ENCODE measurements at places on chromosomes 12 and 14.

- no peaks in the 10 kb centered on the region for H3K4me1 ChIP-seq
- no peaks in the 10 kb centered on the region for H3K27me3 ChIP-seq
- DNase-seq: peak; percentile 86
- H3K27ac ChIP-seq: peak overlapping the region; percentile 71
Observed at GRCh38 chr14:105090493-105091053, 25.3 kb upstream of the GPR132 start.

DNA sequence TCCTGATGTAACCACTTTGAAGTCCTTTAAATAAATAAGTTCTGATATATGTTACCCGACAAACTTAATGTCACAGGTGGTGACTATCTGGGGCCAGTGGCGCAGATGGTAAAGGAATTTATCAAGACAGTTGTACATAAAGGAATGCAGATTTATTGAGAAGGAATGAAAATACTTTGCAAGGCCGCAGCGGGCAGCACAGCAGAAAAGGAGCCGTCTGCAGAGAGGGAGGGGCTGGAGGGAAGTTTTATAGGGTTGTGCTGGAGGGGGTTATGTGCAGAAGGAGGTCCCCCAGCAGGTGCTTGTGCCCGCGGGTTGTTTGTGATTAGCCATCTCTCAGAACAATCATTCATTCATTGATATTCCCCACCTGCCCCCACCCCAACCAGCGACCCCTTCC, 17.4 kb downstream of the GPRC5D start:
- H3K27ac ChIP-seq: no peak overlapping the region
- no peaks in the 10 kb centered on the region for H3K27me3 ChIP-seq
- no peaks in the 10 kb centered on the region for H3K36me3 ChIP-seq
- peak; percentile 47 for DNase-seq
- H3K4me1 ChIP-seq: no peaks in the 10 kb centered on the region

GRCh38 chr12:57845478-57846284, 848 bp downstream of the CTDSP2 start:
- H3K36me3 ChIP-seq: no peaks in the 10 kb centered on the region
- H3K4me3 ChIP-seq: peak overlapping the region; percentile 96
- DNase-seq: peak; percentile 85
- H3K27ac ChIP-seq: peak overlapping the region; percentile 99

DNA sequence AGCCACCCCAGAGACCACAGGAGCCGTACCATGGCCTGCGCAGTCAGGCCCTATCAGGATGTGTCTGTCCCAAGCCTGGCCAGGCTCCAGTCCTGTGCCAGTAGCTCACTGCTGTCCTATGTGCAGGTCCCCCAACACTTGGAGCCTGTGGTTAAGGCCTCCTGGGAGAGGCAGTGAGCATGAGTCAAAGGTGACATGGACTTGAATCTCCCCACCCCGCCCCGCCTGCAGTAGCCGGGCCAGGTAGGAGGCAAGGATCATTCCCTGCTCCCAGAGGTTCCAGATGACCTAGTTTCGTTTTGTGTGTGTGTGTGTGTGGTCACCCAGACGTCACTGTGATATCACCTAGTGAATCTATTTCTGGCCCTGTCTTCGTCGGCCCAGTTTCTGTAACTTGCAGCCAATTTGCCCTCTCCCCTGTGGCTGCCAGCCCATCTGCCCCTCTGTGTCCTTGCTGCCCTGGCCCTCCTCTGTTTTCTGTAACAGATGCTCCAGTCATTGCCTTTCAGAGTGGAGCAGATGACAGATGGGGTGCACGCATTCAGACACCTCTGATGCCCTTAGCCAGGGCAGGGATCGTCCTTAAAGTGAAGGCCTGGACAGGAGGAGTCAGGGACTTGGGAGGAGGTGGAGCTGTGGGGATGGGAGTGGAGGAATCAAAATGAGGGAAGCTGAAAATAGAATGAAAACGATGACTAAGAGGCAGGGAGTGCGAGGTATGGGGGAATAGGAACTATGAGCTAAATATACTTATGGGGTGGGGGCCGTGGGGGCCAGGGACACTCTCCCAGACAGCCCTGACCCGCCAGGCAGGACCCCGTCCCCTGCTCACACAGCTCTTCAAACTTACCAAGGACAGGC, 37.4 kb downstream of the SLC6A12 start:
- H3K36me3 ChIP-seq: no peaks in the 10 kb centered on the region
- H3K27me3 ChIP-seq: no peaks in the 10 kb centered on the region
- H3K4me3 ChIP-seq: no peak overlapping the region
- peaks cover 90% of the 10 kb centered on the region for H3K4me1 ChIP-seq
- no peak for DNase-seq

DNA sequence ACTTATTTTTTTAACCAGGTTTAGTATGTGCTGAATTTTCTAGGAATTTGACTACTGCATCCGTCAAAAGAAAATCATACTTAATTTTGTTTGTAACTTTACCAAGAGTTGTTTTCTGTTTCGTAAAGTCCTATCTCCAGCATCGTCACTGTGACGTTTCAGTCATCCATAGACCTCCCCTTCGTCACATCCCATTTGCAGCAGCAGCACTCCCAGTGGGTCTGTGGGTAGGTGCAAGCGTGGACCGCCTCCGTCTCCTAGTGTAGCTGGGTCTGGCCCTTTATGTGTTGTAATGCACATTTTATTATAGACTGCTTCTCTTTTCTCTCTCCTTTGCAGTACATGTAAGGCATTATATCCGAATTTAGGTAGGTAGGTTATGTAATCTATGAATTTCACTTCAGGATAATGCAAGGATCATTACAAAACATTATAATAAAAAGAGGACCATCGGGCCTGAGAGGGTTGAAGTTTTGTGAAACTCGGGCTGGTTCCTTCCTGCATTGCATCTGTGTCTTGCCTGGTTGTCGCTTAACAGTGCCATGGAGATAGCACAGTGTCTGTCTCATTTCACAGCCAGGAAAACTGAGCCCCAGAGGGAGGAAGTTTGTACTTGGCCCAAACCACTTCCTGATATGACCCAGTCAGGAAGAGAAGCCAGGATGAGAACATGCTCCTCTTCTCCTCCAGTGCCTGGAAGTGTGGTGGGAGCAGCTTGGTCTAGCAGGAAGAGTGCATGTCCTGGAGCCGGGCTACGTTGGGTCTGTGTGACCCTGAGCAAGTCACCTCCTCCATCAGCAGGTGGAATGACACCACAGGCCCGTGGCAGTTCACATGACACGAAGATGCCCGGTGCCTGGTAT, 41.3 kb downstream of the EVL start:
- no peaks in the 10 kb centered on the region for H3K36me3 ChIP-seq
- peak; percentile 62 for DNase-seq
- H3K27me3 ChIP-seq: no peaks in the 10 kb centered on the region
- H3K4me3 ChIP-seq: no peak overlapping the region

- H3K27ac ChIP-seq: peak overlapping the region; percentile 97
- peak; percentile 87 for DNase-seq
- no peaks in the 10 kb centered on the region for H3K36me3 ChIP-seq
- H3K4me1 ChIP-seq: no peaks in the 10 kb centered on the region
Observed at GRCh38 chr12:26126340-26127284, 1.8 kb upstream of the BHLHE41 start.

DNA sequence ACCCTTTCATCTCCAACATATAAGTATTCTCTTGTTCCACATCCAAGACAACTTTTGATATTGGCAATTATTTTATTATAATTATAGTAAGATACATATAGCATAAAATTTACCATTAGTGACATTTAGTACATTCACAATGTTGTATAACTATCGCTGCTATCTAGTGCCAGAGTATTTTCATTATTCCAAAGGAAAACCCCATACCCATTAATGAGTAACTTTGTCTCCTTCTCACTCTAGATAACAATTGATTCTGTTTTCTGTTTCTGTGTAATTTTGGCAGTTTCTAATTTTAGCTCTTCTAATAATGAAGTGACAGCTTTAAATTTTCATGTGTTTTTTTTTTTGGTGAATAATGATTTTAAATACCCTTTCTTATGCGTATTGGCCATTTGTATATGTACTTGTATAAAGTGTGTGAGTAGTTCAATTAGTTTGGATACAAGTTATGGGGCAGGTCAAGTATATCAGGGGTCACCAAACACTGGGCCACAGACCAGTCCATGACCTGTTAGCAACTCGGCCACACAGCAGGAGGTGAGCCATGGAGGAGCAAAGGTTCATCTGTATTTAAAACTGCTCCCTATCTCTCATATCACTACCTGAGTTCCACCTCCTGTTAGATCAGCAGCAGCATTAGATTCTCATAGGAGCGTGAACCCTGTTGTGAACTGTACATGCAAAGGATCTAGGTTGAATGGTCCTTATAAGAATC, 97.2 kb upstream of the SYT1 start:
- H3K27ac ChIP-seq: no peak overlapping the region
- H3K4me3 ChIP-seq: no peak overlapping the region
- no peaks in the 10 kb centered on the region for H3K27me3 ChIP-seq
- DNase-seq: no peak

DNA sequence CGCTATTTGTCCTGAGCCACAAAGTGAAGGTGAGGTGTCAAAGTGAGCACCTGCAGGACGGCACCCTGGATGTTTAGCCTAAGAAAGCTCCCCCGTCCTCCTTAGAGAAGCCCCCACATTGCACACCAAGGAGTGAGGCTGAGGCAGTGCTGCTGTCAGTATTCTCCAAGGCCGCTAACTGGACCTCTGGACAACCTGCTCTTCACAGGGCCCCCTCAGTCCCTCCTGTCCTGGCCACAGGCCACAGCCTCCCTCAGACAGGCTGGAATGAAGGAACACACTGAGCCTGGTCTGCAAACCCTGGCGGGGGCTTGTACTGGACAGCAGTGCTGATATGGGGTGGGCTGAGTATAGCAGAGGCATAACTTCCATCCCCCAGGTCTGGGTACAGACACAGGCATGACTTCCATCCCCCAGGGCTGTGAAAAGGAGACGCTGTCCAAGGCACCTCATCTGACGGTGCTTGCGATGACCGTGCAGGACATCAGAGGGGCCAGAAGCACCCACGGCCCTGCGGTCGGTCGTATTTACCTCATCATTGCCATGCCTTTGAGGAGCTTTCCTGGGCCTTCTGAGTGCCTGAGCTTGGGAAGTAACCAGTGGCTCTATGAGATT, 82.4 kb upstream of the DIO3 start:
- no peaks in the 10 kb centered on the region for H3K36me3 ChIP-seq
- H3K4me3 ChIP-seq: no peak overlapping the region
- no peaks in the 10 kb centered on the region for H3K27me3 ChIP-seq
- H3K27ac ChIP-seq: no peak overlapping the region
- H3K4me1 ChIP-seq: no peaks in the 10 kb centered on the region

Measured in right atrium auricular region (tissue), 2 donors.